ENCODE measurements at places on chromosomes 7 and 10. TPM values are rescaled to one million over a fixed set of nuclear protein-coding genes. Genes with fewer than 3 reads are reported as not detected.

DNA sequence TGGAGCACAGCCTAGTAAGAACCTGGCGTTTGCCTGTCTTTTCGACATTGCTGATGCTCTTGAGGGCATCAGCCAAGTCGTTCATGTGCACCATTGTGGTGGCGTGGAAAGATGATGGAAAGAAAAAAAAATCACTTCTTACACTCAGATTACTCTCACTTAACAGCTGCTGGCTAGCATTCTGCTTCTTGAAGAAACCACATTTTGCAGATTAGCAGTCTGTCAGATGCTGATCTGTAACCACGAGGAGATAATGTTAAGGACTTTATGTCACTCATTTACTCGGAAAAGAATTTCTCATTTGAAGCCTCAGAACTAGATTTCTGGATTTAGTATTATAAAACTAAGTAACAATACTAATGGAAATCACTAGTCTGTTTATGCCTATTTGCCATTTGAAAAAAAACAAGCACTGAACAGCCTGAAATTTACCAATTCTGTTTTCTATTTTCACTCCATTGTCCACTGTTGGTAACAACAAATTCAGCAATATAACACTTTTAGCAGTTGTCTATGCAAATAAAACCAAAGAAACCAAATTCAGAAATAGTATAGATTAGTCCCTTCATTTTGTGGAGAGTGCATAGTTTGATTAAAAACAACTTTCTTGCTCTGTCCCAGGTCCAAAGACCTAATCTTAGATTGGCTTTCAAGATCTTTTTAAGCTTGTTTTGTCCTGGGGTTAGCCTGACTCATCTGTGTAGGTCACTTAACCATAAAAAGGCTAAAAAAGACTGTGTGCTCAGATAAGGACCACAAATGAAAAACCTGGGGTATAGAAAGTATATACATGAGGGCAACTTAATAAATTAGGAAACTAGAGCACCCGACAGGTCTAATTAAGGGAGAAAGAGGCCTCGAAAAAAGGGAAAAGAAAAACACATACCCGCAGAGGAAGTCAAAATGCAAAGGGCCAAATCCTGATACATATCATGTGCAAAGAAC lies 67.5 kb downstream of the NT5C2 start:
- H3K27ac ChIP-seq: peak overlapping the region; percentile 24
- H3K4me3 ChIP-seq: peak overlapping the region; percentile 30
- no peak for DNase-seq
- H3K27me3 ChIP-seq: no peaks in the 10 kb centered on the region
- peaks cover 14% of the 10 kb centered on the region for H3K4me1 ChIP-seq

DNA sequence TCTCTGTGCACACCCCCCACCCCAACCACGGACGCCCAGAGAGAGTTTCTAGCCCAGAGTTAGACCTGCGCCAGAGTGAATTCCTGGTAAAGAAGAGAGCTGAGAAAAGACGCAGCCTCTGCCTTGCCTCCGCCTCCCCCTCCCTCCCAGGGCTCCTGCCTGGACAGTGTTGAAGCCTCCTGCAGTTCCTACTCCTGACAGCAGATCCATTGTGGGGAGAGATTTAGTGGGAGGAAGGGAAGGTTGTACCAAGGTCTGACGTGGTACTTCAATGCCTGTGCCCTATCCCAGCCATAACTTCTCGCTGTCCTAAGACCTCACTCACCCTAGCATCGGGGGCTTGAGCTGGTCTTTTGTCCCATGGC lies 952 bp downstream of the SRRM3 start:
- no peak overlapping the region for H3K27ac ChIP-seq
- H3K27me3 ChIP-seq: peaks cover 19% of the 10 kb centered on the region
- no peaks in the 10 kb centered on the region for H3K4me1 ChIP-seq
- DNase-seq: no peak
- H3K36me3 ChIP-seq: no peaks in the 10 kb centered on the region

The AKR1C3 gene
- total RNA-seq: 37.0 TPM

The NEBL gene
- not detected for total RNA-seq

DNA sequence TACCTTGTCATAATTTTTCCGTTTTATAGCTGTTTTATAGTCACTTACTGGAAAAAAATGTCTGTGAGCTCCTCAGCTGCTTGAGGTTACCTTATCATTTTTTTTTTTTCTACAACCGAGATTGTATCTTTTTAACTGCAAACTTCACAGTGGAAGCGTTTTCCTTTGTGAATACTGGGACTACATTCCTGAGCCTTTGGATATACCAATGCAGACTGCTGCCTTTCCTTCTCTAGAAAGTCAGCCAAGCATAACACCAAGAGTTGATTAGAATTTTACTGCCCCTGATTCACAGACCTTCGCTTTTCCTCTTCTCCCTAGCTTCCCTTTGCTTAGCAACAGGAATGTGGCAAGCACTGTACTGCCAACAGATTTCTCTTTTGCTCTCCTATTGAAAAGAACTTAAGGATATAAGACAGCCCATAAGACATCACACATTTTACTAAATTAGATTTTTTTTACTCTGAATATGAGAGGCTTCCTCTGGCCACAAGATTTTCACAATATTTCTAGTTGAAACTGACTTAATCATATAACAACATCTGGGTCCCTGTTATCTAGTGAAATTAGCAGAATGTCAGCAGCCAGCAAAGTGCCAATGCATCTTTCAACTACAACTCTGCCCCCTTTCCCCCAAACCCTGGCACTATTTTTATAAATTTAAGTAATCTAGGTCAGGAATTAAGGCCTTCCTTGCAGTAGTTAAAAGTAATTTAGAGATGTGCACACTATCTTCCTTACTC lies 170.6 kb downstream of the PRKG1 start:
- no peaks in the 10 kb centered on the region for H3K36me3 ChIP-seq
- DNase-seq: no peak
- no peaks in the 10 kb centered on the region for H3K27me3 ChIP-seq
- no peak overlapping the region for H3K4me3 ChIP-seq
- H3K4me1 ChIP-seq: no peaks in the 10 kb centered on the region

DNA sequence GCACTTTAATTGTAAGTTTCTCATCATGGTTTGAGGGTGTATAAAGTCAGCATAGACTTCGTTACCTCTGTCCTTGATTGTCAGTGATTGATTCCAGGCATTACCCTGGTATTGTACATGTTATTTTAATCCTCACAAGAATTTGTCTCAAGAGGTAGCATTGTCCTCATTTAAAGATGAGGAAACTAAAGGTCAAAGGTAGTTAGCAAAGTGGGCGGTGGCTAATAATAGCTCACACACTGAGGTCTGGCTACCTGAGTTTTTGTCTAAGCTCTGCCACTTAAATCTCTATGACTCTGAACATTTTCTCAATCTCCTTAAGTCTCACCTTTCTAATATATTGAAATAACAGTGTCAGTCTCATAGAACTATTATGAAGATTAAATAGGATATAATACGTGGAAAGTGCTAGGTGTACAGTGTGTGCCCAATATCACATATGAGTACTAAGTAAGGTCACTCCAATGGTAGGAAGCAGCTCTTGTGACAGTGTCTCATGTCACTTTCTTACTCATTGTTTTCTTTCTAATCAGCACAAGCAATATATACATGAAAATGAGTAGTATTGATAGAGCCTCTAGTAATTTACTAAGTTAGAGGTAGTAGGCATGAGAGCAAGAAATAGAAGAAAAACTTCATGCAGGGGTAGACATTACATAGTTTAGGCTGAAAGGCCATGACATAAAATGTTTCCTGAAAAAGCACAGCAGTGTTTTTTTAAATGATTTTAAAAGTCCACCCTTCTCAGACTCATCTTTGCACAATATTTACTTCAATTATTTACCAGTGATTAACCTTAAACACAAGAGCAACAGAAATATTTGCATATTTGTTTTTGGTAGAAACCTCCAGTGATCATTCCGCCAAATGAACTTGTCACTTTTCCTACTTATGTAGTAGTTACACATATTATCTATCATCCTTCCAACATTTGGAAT lies 21.0 kb downstream of the AHR start:
- H3K4me3 ChIP-seq: no peak overlapping the region
- H3K36me3 ChIP-seq: peaks cover 8% of the 10 kb centered on the region
- peaks cover 7% of the 10 kb centered on the region for H3K4me1 ChIP-seq
- H3K27ac ChIP-seq: no peak overlapping the region

GRCh38 chr7:37142958-37143357 lies 305.7 kb downstream of the ELMO1 start:
- no peak overlapping the region for H3K27ac ChIP-seq
- peaks cover 31% of the 10 kb centered on the region for H3K36me3 ChIP-seq
- no peaks in the 10 kb centered on the region for H3K4me1 ChIP-seq
- no peaks in the 10 kb centered on the region for H3K27me3 ChIP-seq
- DNase-seq: no peak

- no peak overlapping the region for H3K4me3 ChIP-seq
- no peaks in the 10 kb centered on the region for H3K4me1 ChIP-seq
- H3K27me3 ChIP-seq: no peaks in the 10 kb centered on the region
- no peak overlapping the region for H3K27ac ChIP-seq
- H3K36me3 ChIP-seq: no peaks in the 10 kb centered on the region
Measured at GRCh38 chr10:60497364-60497763, 107.7 kb upstream of the ANK3 start.

The CPEB3 gene
- 4.0 TPM for total RNA-seq

GRCh38 chr10:63675171-63675570 lies 154.0 kb downstream of the REEP3 start:
- no peak for DNase-seq
- no peaks in the 10 kb centered on the region for H3K36me3 ChIP-seq
- no peaks in the 10 kb centered on the region for H3K4me1 ChIP-seq
- H3K27ac ChIP-seq: no peak overlapping the region
- peaks cover 11% of the 10 kb centered on the region for H3K27me3 ChIP-seq
- H3K4me3 ChIP-seq: no peak overlapping the region

DNA sequence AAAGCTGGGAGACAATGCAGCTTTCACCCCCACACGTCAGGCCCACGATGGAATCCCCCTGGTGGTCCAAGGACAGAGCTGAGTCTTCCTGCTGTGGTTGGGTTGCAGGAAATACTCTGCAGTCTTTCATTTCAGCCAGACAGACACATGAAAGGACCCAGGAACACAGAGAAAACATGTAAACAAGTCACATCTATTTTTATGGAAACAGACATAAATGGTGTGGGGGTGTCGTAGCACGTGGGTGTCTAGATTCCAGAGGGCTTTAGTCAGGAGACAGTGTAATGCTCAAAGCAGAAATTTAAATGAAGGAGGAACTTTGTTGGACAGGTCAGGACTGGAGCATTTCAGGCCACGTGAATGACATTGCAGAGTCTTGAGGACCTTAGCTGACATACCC lies 444.6 kb downstream of the SUGCT start:
- no peak overlapping the region for H3K27ac ChIP-seq
- no peaks in the 10 kb centered on the region for H3K4me1 ChIP-seq
- DNase-seq: no peak
- no peaks in the 10 kb centered on the region for H3K36me3 ChIP-seq
- no peaks in the 10 kb centered on the region for H3K27me3 ChIP-seq

DNA sequence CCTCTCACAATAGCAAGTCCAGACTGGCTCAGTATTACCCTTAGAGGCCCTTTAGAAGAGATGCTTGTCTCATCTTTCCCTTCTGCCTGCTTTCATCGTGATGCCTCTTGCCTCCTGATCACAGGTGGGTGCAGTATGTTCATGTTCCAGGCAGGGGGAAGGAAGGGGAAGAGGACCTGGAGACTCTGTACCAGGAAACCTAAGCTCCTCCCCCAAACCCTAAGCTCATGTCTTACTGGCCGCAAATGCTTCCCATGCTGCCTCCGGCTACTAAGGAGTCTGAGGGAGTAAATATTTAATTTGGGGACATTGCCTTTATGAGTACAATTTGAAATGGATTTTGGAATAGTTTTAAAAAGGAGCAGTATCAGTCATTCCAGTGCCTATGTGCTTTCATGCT lies 192.6 kb downstream of the CDCA7L start:
- no peaks in the 10 kb centered on the region for H3K4me1 ChIP-seq
- H3K36me3 ChIP-seq: no peaks in the 10 kb centered on the region
- no peak overlapping the region for H3K4me3 ChIP-seq
- H3K27ac ChIP-seq: no peak overlapping the region
- H3K27me3 ChIP-seq: peaks cover 35% of the 10 kb centered on the region

The ANKRD1 gene
- total RNA-seq: not detected

DNA sequence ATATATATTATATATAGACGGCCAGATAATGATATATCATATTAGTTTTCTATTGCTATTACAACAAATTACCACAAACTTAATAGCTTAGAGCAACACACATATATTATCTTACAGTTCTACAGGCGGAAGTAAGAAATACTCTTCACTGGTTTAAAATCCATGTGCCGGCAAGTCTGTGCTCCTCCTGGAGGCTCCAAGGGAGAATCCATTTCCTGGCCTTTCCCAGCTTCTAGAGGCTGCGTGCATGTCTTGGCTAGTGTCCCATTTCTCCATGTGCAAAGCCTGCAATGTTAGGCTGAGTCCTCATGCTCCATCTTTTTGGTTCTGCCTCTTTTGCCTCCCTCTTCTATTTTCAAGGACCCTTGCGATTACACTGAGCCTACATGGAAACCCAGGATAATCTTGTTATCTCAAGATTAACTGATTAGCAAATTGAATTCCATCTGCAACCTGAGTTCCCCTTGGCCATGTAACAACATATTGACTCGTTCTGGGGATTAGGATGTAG lies 23.9 kb upstream of the PNLIPRP3 start:
- H3K27me3 ChIP-seq: no peaks in the 10 kb centered on the region
- DNase-seq: no peak
- H3K36me3 ChIP-seq: no peaks in the 10 kb centered on the region
- H3K4me1 ChIP-seq: no peaks in the 10 kb centered on the region
- H3K27ac ChIP-seq: no peak overlapping the region

The RSPH10B2 gene
- 0.53 TPM for total RNA-seq

The OR6B1 gene
- total RNA-seq: not detected

- H3K27me3 ChIP-seq: no peaks in the 10 kb centered on the region
- no peak for DNase-seq
- H3K36me3 ChIP-seq: no peaks in the 10 kb centered on the region
- peaks cover 37% of the 10 kb centered on the region for H3K4me1 ChIP-seq
- no peak overlapping the region for H3K4me3 ChIP-seq
Measured at GRCh38 chr10:32979041-32979440, 21.0 kb upstream of the ITGB1 start.

DNA sequence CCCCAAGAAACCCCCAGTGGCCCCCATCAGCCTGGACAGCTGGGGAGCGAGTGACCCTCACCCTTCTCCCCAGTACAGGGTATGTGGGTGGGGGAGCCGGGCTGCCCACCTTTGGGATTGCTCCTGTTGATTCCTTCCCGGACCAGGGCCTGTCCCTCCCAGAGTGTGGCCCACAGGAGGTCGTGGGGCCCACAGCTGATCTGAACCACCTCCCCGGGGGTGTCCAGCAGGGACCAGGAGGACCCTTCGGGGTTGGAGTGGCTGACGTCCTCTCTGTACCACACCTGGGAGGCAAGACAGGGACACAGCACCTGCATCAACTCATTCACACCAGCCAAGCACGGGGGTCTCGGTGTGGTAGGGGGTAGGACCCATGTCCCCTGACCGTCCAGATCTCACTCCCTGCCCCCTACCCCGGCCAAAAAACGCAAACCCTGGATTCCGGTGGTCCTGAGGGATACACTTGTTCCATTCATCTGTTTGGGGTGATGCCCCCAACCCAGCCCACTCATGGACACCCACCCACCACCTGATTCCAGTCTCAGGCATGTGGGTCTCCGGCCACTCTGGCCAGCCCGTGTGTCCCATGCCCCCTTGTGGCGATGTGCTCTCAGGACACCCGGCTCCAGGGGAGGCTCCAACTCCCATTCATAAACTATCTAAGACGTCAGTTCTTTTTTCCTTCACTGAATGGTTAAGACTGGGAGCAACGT lies 10.9 kb downstream of the TECPR1 start:
- no peaks in the 10 kb centered on the region for H3K4me1 ChIP-seq
- no peak overlapping the region for H3K27ac ChIP-seq
- H3K36me3 ChIP-seq: peaks cover 5% of the 10 kb centered on the region
- no peaks in the 10 kb centered on the region for H3K27me3 ChIP-seq
- DNase-seq: no peak
- no peak overlapping the region for H3K4me3 ChIP-seq

The PSD gene
- total RNA-seq: 2.3 TPM
